Trophoblast cell (in vitro differentiated cells and primary cell): ENCODE measurements at places on chromosomes 16 and 17.

DNA sequence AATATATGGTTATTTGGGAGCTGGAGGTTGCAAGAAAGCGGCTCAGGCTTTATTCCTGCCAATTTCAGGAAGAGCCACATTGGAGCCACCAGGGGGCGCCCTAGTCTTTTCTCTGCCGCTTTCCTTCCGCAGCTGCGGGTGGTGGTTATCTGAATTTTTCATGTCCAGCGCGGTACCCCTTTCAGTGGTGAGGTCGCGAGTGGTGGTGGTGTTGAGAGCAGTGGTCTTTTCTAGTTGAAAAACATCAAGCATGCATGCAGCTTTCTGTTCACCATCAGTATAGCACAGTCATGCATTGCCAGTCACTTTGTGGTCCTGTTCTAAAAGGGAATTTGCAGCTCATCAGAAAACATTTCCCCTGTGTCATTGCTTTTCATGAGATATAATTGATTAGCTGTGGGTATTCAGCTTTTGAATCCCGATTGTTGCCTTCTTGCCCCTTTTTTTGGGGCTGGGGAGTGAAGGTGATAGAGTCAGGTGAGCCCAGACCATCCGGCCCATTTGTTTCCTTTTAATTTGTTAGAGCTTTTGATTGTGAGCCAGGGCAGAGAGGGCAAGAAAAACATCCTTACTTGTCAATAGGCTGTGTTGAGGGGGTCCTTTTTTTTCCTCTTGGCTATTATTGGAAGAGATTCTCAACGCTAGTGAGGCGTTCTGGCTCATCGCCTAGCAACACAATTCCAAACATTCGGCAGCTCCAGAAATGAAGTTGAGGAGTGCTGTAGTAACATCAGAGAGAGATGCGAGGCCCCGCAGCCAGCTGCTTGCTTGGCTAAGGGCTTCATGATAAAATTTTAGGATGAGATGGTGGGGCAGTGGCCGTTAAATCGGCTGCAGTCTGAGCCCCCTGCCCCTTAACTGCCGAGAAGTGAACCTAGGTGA, 119.0 kb downstream of the SNX29 start:
- H3K4me3 ChIP-seq = no peak overlapping the region
- H3K4me1 ChIP-seq = peaks cover 11% of the 10 kb centered on the region
- no peak overlapping the region for H3K27ac ChIP-seq
- no peaks in the 10 kb centered on the region for H3K36me3 ChIP-seq

- H3K4me3 ChIP-seq = no peak overlapping the region
- H3K27me3 ChIP-seq = peaks cover 3% of the 10 kb centered on the region
- no peaks in the 10 kb centered on the region for H3K4me1 ChIP-seq
- no peak for DNase-seq
- no peaks in the 10 kb centered on the region for H3K36me3 ChIP-seq
Observed at GRCh38 chr17:33199571-33200510, 93.3 kb downstream of the ASIC2 start.

DNA sequence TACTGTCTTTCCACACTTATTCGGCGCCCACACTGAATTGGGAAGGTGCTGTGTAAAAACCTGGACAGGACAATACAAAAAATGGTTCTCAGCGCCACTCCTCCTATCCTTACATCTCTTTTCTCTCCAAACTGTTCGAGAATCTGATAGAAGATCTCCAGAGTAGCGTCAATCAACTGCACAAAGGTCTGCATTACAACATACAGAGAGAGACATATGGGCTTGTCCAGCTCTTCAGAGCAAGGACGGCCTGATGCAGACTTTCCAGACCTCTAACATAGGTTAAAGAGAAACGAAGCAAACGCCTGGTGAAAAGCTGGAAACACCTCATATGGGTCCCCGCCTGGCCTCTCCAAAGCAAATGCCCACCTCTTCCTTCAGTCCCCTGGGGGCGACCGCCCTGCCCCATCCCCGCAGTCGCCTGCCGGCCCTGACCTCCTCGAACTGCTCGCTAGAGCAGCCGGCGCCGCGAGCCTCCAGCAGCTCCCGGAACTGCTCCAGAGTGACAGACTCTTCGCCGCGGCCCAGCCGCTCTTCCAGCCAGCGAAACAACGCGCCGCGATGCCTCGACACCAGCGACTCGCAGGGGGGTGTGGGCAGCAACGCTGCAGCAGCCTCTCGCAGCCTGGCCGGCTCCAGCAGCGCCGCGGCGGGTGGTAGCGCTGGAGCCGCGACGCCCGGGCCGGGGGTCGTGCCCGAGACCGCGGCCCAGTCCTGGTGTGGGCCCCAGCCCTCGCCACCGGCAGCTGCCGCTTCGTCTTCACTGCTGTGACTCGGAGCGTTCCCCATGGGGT, 526 bp downstream of the ZZEF1 start:
- no peaks in the 10 kb centered on the region for H3K36me3 ChIP-seq
- H3K4me1 ChIP-seq = peaks cover 2% of the 10 kb centered on the region
- peak overlapping the region; percentile 99 for H3K4me3 ChIP-seq
- no peaks in the 10 kb centered on the region for H3K27me3 ChIP-seq

GRCh38 chr16:86462334-86463084, 47.8 kb upstream of the FOXF1 start:
- no peak overlapping the region for H3K27ac ChIP-seq
- H3K4me3 ChIP-seq = no peak overlapping the region
- H3K36me3 ChIP-seq = no peaks in the 10 kb centered on the region
- no peaks in the 10 kb centered on the region for H3K4me1 ChIP-seq

DNA sequence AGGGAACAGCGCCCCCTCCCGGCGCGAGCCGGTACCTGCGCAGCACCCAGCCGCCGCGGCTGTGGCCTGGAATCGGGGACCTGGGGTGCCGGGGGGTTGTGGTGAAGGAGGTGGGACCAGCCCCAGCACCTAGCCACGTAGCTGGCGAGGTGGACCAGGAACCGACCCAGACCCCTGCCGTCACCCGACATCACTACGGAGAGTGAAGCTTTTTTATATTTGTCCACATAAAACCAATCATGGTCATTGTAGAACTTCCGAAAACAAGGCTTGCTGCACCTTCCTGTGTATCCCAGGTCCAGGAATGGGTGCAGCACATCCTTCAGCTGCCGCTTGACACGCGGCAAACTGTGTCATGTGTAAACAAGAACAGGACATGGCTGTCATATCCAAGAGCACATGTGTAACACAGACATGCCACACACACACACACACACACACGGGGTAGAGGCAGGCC, 1.3 kb downstream of the HBQ1 start:
- H3K36me3 ChIP-seq = peaks cover 9% of the 10 kb centered on the region
- peaks cover 5% of the 10 kb centered on the region for H3K4me1 ChIP-seq
- peaks cover 16% of the 10 kb centered on the region for H3K27me3 ChIP-seq
- DNase-seq = peak; percentile 49
- no peak overlapping the region for H3K27ac ChIP-seq

- H3K27ac ChIP-seq = peak overlapping the region; percentile 1
- peak; percentile 25 for DNase-seq
- H3K27me3 ChIP-seq = no peaks in the 10 kb centered on the region
Observed at GRCh38 chr16:57764341-57765159, 29.0 kb downstream of the KATNB1 start.

- no peak for DNase-seq
- no peak overlapping the region for H3K4me3 ChIP-seq
- H3K27me3 ChIP-seq = no peaks in the 10 kb centered on the region
- no peaks in the 10 kb centered on the region for H3K36me3 ChIP-seq
Observed at GRCh38 chr17:41484920-41485904, 4.3 kb upstream of the KRT35 start.

- H3K27ac ChIP-seq = no peak overlapping the region
- no peak overlapping the region for H3K4me3 ChIP-seq
- DNase-seq = no peak
- no peaks in the 10 kb centered on the region for H3K4me1 ChIP-seq
Observed at GRCh38 chr16:3829631-3830536, 50.6 kb downstream of the CREBBP start.

- DNase-seq = no peak
- H3K27ac ChIP-seq = no peak overlapping the region
- peaks cover 4% of the 10 kb centered on the region for H3K27me3 ChIP-seq
- no peaks in the 10 kb centered on the region for H3K4me1 ChIP-seq
Observed at GRCh38 chr17:35368081-35368830, 5.2 kb downstream of the SLFN11 start.

GRCh38 chr16:53456625-53457024, 22.4 kb downstream of the RBL2 start:
- H3K4me1 ChIP-seq = no peaks in the 10 kb centered on the region
- no peaks in the 10 kb centered on the region for H3K27me3 ChIP-seq
- peaks cover 6% of the 10 kb centered on the region for H3K36me3 ChIP-seq
- DNase-seq = no peak
- H3K27ac ChIP-seq = no peak overlapping the region
- no peak overlapping the region for H3K4me3 ChIP-seq

- H3K4me1 ChIP-seq = peaks cover 2% of the 10 kb centered on the region
- no peak overlapping the region for H3K27ac ChIP-seq
- no peaks in the 10 kb centered on the region for H3K27me3 ChIP-seq
- H3K36me3 ChIP-seq = no peaks in the 10 kb centered on the region
Observed at GRCh38 chr17:43994272-43995149, 9.9 kb upstream of the NAGS start.

GRCh38 chr17:9331279-9332131, 244.1 kb downstream of the STX8 start:
- H3K27me3 ChIP-seq = no peaks in the 10 kb centered on the region
- DNase-seq = no peak
- no peak overlapping the region for H3K4me3 ChIP-seq
- H3K36me3 ChIP-seq = no peaks in the 10 kb centered on the region
- no peak overlapping the region for H3K27ac ChIP-seq

- DNase-seq = no peak
- H3K27ac ChIP-seq = no peak overlapping the region
- no peak overlapping the region for H3K4me3 ChIP-seq
- no peaks in the 10 kb centered on the region for H3K4me1 ChIP-seq
- no peaks in the 10 kb centered on the region for H3K27me3 ChIP-seq
Observed at GRCh38 chr16:77882358-77882757, 94.0 kb downstream of the VAT1L start.

DNA sequence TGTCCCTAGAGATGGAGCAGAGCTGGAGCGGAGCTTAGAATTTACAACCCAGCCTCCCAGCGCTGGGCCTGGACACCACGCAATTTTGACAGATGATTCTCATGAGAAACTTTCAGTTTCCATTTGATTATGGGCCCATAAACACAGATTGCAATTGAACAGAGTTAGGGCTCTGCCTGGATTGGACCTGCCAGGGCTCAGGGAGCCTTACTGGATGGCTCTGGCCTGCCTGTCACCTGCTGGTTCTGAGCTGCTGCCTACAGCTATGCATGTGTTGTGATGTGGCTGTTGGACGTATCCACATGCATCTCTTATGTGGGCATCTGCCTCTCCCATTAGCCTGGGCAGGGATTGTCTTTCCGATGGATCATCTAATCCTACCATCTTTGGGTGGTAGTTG, 73.4 kb upstream of the SDK2 start:
- no peaks in the 10 kb centered on the region for H3K36me3 ChIP-seq
- H3K4me3 ChIP-seq = no peak overlapping the region
- H3K27me3 ChIP-seq = no peaks in the 10 kb centered on the region
- H3K4me1 ChIP-seq = no peaks in the 10 kb centered on the region
- no peak for DNase-seq
- H3K27ac ChIP-seq = no peak overlapping the region

DNA sequence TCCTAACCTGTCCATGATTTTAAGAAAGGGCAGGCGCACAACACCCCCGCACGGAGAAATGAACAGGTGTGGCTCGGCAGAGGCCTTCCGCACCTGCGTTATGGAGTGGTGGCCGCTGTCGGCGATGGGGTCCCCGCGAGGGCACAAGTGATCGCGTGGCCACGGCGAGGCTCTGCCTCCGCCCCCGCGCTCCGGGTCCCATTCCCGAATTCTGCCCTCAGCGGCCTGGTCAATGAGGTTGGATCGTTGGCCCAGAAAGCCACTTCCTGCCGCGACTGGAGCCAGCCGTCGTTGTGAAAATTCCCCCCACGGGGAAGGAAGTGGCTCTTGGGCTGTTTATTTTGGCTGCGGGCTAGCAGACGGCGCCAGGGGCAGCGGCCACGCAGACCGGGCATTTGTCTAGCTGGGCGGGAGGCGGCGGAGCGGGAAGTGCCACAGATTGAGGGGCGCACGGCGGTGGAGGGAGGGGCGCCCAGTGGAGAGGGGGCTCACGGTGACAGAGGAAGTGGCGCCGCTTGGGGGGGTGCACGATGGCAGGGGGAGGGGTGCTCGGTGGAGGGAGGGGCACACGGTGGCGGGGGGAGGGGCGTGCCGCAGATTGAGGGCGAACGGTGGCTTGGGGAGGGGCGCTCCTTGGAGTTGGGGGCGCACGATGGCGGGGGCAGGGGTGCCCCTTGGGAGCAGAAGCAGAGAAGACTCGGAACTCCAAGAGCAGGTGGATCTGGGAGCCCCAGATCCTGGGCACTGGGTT, 25.0 kb downstream of the MRC2 start:
- H3K27me3 ChIP-seq = no peaks in the 10 kb centered on the region
- H3K36me3 ChIP-seq = peaks cover 7% of the 10 kb centered on the region
- DNase-seq = no peak
- H3K4me3 ChIP-seq = peak overlapping the region; percentile 41

DNA sequence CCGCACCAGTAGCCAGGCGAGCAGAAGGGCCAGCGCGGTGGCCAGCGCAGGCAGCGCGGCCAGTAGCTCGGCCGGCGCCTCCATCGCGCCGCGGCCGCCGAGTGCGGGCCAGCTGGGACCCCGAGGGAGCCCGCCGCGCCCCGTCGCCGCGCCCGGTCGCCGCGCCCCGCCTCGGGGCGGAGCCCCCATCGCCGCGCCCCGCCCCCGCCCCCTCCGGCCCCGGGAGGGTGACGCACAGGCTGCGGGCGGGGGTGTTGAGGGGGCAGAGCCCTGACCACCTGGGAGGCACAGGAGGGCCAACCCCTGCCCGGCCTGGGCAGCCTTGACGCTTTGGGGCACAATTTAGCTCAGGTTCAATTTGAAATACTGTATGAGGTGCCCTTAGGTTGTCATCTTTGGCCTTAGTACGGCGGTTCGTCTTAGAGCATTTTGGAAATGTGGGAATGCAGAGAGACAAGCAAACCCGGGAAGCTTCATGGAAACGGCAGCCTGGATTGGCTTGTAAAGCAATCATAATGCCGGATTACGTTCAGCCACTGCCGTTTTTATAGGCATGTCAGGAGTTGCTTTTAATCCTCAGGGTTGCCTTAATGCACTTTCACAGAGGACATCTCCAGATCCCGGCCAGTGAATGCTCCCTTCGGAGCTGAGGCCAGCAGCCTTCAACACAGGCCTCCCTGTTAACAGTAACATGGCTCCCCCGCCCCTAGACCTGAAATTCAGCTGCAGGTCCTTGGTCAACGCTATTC, at the start of gene MXRA7:
MXRA7 (minus strand) TSS at position 103 of the 749 bp plus-strand sequence; CDS start at position 84, 19 bp downstream.
- peaks cover 12% of the 10 kb centered on the region for H3K36me3 ChIP-seq
- peak within 1 kb of the TSS; percentile 52 for H3K27ac ChIP-seq
- H3K27me3 ChIP-seq = no peaks in the 10 kb centered on the region
